Stimulated activated CD8-positive, alpha-beta memory T cell treated with anti-CD3 and anti-CD28 coated beads, Interleukin-15, amount 100 ng/mL, for 4 hours (primary cell): ENCODE measurements at places on chromosomes 4 and X.

GRCh38 chr4:76035141-76035540 is 729 bp downstream of the CXCL11 start:
- DNase-seq = no peak

- no peak for DNase-seq
These were observed 9.6 kb upstream of the STK32B start for GRCh38 chr4:5041699-5042098.

DNA sequence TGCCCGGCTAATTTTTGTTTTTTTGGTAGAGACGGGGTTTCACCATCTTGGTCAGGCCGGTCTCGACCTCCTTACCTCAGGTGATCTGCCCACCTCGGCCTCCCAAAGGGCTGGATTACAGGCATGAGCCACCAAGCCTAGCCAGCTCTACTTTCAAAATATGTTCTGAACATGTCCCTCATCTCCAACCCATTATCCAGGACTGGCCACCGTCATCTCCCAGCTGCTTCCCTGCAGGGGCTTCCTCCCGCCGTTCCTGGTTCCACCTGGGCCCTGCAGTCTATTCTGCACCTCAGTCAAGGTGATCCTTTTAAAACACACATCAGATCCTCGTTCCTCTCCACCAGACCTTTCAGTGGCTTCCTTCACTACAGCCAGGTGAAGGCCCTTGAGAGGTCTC is 80.9 kb upstream of the NKX1-1 start:
- DNase-seq = no peak

DNA sequence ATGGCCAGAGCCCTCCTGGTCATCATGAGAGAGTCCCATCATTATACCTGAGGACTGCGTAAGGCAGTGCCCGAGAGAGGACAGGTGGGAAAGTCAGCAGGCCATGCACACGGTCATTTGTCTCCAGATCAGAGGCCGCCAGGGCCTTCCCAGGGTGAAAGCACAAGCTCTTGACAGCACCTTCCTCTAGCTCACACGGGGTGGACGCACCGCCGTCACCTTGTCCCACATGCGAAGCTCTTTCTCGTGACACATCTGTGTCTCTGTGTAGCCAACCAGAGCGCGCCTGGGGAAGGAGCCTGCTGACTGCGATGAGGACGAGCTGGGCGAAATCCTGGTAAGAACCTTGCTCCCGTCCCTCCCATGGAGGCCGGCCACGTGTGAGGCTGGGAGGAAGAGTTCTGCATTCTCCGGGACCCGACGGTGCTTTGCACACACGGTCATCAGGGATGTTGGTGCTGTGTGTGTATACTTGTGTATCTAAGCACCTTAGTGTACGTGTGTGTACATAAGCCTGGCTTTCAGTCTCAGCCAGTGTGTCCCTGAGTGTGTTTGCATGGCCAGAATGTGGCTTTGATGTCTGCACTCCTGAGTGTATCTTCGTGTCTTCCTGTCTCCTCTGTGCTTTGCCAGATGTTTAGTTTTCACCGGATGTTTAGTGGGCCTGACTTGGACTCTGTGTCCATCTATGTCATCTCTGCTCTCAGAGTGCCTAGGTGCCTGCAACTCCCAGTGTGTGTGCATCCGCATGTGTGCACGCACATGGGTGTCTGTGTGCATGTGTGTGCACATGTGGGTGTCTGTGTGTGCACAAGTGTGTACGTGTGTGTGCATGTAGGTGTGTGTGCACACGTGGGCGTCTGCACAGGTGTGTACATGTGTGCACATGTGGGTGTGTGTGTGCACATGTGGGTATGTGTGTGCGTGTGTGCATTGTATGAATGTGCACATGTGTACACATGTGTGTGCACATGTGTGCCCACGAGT is 15.1 kb downstream of the ATP5ME start:
- DNase-seq = no peak

- DNase-seq = no peak
These were observed 1112.0 kb upstream of the INTU start for GRCh38 chr4:126520731-126521130.

DNA sequence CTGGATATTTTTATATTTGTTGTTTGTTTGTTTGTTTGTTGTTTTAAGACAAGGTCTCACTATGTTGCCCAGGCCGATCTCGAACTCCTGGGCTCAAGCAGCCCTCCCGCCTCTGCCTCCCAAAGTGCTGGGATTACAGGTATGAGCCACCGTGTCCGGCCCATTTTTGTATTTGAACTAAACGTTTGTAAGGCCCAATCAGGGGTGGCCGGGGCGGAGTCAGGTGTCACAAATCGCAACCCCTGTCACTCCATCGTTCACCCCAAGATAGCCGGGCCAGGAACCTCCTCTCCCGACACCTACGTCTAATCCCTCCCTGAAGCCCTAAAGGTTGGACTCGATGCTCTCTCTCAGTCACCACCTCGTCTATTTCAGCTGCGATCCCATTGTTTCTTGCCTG is 722 bp upstream of the EFHC2 start:
- peak; percentile 13 for DNase-seq

DNA sequence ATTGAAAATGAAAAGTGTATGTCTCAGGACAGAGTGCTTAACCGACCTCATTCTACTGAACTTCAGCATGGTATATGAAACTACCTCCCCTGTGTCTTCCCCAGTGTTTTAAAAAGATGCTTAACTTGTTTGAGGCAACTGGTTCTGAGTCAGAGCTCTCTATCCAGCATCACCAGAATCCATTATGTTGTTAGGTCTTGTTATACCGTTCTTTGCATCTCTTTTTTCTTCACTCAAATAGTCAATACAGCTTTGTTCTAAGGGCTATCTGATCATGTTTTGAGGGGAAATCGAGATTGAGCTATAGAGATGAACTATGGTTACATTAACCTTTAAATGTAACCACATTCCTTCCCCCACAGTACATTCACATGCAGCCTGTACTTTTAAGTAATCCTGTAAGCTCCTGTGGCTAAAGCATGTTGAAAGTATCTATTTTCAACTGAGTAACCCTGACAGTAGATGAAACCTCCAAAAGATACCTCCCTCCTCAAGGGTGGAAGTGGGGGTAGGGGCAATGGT is 514.4 kb downstream of the RPA4 start:
- DNase-seq = no peak

DNA sequence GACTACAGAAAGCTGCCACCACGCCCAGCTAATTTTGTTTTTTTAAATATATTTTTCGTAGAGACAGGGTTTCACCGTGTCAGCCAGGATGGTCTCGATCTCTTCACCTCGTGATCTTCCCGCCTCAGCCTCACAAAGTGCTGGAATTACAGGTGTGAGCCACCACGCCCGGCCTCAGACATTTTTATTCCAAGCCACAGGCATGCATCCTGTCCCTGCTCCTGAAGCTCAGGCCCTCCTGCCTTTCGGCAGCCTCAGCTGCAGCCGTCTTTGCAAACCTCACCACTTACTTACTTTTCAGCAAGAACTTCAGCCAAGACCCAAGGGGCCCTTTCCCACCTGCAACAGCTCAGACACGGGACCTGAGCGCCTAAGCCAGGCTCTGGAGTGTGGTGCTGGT is 26.0 kb downstream of the FAM53A start:
- no peak for DNase-seq

- DNase-seq = no peak
These were observed 31.6 kb downstream of the MTHFD2L start for GRCh38 chr4:74189331-74190043.

- no peak for DNase-seq
These were observed 36.3 kb upstream of the GRPR start for GRCh38 chrX:16087076-16087475.

- no peak for DNase-seq
These were observed 23.4 kb downstream of the SMS start for GRCh38 chrX:21963731-21964405.

DNA sequence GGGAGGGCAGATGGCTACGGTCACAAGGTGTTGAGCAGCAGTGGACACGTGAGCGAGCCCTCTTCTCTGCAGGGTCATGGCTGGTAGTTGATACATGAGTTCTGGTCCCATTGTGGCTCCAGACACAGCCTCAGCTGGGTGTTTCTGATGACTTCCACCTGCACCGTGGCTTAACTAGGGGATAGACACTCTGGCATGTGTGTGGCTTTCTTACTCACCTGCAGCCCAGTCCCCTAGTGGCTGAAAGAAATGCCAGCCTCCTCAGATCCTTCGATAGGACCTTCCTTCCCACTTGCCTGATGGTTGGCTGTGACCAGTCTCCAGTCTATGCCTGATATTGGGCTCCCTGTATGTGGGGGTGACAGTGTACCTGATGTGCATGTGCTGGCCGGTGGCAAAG is 5.0 kb downstream of the GPR78 start:
- no peak for DNase-seq

DNA sequence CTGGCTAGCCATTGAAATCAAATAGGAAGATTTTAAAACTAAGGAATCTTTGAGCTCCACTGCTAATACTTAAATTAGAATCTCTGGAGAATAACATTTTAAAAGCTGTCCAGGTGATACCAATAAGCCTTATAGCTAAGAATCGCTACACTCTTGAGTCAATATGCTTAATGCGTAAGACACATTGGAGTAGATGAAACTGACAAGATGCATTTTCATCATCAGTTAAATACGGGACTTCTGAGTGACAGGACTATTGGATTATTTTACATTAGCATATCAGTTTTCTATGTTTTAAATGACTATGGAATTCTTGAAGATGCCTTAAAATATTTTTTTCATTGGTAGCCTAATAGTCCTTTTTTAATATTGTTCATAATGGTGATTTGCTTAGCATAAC is 80.2 kb downstream of the ATOH1 start:
- DNase-seq = no peak

GRCh38 chr4:120922381-120923206 is at the start of gene PRDM5:
TSS of gene PRDM5 (minus strand) at chr4:120922726. CDS start at chr4:120922608, 118 bp downstream.
- DNase-seq = no peak

DNA sequence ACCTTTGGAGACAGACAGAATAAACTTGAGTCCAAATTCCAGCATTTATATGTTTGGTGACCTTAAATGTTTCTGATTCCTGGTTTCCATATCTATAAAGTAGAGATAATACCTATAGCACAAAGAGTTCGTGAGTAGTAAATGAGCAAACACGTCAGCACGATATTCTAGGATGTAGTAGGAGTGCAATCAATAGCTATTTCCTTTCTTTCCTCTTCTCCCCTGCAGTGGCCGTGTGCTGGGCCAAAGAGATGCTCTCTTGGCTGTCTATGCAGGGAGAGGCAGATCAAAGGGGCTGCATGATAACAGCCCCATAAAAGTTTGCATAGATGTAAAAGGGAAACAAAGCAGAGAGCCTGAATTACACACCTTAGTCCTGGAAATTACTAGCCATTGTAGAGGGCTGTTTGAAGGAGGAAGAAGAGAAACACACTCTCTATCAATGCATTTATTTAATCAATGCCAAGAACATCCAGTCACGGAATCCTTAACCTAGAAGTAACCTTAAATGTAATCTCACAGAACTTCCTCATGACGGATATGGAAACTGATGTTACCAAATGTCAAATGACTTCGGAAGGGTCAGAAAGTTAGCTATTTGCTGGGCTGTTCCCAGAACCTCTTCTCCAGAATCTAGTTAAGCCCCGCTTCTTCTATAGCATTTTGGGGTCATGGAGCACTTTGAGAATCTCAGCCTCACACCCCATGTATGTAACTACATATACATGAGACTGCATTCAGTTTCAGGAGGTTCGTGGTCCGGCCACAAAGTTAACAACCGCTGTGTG is 35.5 kb upstream of the PLAC8 start:
- no peak for DNase-seq

GRCh38 chr4:183436417-183436816 is 8.0 kb upstream of the CDKN2AIP start:
- DNase-seq = no peak

DNA sequence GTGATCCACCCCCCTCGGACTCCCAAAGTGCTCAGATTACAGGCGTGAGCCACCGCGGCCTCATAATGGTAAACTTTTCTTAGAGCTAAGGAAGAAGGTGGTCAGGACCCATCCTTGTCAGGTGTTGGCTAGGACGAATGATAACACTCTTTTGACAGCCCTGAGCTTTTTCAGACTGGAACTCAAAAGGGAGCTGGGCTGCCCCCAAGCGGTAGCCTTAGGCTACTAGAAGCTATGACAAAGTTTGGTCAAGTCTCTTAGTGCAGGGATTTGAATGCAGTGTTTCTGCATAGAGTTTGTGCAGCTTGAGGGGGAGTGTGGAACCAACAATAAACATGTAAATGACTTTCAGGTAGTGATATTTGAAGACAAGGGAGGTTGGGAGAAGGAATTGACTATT is 11.8 kb upstream of the HSD17B10 start:
- DNase-seq = no peak

DNA sequence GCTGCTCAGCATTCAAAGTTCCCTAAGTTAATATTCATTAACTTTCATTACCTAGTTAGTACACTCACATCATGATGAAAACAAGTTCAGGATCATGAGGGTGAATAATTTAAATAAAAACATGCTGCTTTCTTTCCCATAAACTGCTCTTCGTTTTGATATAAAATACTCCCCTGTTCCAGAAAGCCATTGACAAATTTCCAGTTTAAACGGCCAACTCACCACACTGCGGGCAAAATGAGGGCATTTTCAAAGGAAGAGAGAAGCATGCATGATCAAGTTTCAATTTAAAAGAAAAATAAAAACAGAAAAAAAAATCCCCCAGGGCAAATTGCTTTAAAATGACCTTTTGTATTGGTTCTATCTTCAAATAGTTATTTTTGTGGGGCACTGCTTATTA is 69.6 kb downstream of the EPHA5 start:
- DNase-seq = no peak

DNA sequence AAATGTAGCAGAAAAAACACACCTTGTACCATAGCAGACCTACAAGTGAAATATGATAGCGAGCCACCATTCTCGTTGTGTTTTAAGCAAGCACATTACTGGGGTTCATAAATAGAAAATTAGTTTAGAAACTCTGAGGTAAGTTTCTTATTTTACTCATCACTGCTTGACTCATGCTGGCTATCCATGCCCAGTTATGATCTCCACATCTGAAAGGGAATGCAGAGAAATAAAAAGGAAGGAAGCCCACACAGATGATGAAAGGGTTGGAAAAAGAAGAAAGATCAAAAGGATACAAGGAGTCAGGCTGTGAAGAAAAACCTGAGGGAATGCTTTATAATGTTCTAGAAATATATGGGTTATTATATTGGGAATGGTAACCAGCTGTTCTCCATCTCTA is 54.5 kb downstream of the CAMK2D start:
- DNase-seq = no peak

DNA sequence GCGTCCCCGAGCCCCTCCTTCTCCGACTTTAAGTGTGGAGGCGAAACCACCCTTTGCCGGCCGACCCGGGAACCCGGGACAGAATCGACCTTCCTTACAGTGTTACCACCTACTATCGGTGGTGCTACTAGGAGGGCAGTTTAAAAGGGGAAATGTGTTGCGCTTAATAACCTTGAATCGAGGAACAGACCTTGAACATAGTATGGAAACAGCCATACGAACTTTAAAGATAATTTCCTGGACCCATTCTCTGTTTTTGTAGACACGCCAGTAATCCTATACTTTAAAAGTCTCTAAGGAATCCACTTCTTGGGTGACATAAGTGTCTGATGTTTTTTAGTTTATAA is 1.5 kb downstream of the ING2 start:
- DNase-seq = no peak

GRCh38 chr4:80790152-80790551 is 240.4 kb upstream of the BMP3 start:
- no peak for DNase-seq

- no peak for DNase-seq
These were observed 121.6 kb downstream of the ATXN3L start for GRCh38 chrX:13198056-13198761.

GRCh38 chr4:187839765-187840164 is 155.8 kb upstream of the ZFP42 start:
- DNase-seq = no peak
